ENCODE measurements at places on chromosomes 4 and X. TPM values are rescaled to one million over a fixed set of nuclear protein-coding genes. Genes with fewer than 3 reads are reported as not detected.

NSDHL gene
- 13.8 TPM for total RNA-seq

DNA sequence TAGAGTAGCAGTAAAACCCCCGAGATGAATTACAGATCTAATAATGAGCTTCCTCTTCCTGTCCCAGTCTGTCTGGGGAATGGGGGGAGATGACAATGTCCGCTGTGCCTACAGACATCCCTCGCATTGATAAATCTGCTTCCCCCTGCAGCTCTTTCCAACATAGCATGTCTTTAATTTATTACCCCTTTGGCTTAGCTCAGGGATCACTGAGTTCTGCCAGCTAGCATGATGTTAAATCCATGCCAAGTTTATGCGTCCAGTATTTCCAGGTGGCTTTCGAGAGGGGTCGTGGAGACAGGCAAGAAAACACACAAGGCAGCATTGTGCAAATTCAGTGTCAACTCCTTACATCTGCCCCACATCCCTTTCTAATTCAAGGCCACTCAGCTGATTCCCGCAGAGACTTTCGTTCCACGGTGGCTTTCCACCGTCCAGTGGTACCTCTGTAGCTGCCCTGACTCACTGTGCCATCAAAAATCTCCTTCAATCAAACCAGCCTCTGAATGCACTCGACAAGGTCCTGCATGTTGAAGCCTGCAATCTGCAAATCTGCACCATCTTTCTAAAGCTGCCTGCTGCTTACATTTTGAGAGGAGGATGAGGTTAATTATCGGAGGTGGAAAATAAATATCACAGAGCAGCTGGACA is 75.1 kb downstream of the MXRA5 start:
- no peak for DNase-seq

DNA sequence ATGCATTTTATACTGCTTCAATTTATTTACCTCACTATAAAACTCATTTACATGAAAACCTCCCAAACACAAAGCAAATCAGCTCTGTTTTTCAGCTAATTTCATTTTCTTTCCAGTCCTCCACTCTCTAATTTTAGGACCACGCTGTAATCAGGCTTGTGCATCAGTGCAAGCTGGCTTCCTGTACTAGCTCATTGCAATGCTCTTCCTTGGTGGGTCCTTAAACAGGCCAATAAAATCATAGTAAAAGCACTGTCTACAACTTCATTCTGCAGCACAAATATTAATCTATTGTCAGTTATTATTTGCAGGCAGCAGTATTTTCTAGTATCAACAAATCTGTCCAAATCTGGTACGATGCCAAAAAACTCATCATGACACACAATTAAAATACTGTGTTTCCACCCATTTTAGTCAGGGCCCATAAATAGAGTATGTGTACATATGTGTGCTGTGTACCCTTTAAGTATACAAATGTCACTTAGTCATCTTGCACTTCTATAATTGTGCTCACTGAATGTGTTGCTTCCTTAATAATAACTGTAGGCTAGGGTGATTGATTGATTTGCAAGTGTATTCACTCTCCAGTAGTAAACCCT is 178.2 kb upstream of the HCCS start:
- DNase-seq = no peak

GRCh38 chr4:70511365-70511764 is 7.0 kb upstream of the AMTN start:
- DNase-seq = no peak

- DNase-seq = no peak
These were observed 5.5 kb downstream of the ATP10D start for GRCh38 chr4:47490550-47490949.

TRIM2 gene
- total RNA-seq = 495 TPM

DNA sequence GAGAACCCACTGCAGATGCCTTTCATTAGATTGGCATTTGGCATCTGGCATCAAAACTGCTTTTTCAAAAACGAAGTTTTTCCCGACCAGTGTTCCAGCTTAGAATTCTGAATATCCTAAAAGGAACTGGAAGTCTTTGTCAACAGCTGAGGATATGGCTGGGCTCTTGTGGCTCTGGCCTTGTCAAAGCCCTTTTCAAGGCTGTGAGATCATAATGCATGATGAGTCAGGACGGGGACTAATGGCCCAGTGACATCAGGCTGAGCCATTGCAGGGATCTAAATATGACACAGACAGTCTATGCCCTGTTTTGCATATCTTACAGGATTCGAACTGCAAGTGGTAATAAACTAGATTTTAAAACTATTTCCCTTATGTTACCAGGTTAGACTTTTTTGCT is 306.4 kb downstream of the PTTG2 start:
- DNase-seq = peak; percentile 65

PDE5A gene
- 8.3 TPM for total RNA-seq

DNA sequence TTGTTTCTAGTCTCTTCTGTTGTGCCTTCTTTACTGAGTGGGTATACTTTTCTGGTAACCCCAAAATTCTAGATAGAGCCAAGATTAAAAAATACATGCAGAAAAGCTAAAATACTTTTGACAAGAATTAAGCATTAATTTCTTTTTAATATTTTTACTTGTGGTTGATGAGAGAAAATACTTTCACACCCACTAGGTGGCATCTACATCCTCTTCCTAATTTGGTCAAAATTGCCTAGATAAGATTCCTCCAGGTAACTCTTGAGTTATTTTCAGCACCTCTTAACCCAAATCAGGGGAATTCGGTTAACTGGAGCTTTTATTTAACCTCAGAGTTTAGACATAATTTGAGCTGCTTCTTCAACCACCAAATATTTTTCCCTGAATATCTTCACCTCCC is 28.4 kb upstream of the COX7B2 start:
- no peak for DNase-seq

DNA sequence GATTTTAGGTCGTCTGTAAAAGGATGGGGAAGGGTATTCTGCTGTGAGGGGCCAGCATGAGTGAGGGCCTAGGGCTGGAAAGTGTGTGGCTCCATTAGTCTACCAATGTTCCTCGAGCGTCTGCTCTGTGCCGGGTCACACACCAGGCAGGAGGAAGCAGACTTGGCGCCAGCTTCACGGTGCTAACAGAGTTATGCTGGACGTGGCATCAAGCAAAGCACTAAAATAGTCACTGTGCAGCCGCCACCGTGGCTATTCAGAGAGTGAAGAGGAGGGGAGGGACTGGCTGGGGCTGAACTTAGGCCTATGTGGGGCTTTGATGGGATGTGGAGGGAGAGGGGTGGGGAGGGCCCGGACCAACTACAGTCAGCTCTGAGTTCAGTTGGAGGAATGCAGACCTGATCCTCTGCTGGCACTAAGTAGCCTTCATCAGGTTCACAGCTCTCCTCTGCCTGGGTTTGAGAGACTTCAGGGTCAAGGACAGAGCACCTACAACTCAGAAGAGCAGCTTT is 83.9 kb upstream of the MSX1 start:
- no peak for DNase-seq

H2BW2 gene
- total RNA-seq = not detected

DNA sequence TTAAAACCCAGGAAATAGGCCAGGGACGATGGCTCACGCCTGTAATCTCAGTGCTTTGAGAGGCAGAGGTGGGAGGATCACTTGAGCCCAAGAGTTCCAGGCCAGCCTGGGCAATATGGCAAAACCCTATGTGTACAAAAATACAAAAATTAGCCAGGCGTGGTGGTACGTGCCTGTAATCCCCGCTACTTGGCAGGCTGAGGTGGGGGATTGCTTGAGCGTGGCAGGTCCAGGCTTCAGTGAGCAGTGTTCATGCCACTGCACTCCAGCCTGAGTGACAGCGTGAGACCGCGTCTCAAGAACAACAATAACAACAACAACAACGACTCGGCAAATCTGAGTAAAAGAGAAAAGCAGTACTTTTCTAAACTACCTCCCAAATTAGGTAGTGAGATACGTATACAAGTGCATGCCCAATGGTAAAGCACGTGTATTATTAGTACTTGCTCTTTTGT is 13.0 kb upstream of the NDUFC1 start:
- no peak for DNase-seq

POF1B gene
- total RNA-seq = not detected

PNCK gene
- total RNA-seq = 128 TPM

GRCh38 chr4:81963763-81964020 is 410.1 kb downstream of the HNRNPD start:
- no peak for DNase-seq

MAOB gene
- 86.5 TPM for total RNA-seq

DNA sequence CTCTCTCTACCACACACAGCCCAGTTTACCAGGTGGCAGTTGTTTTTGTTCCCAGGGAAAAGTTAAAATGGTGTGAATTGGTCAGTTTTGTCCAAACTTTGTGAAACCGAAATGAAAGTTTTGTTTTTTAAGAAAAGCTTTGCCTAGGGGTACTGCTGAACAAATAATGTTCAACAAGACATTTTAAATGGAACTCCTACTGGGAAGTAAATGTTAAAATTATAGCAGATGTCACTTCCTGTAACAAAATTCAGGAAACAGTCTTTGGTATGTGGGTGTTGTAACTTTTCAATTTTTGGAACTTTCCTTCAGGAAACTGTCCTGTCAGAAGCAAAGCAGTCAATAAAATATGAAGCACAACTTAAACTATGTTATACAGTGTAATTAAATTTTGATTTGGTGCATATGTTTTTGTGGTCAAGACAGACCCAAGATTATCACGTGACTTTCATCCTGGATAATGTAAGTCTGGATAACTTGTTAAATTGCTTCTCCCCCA is 79.5 kb downstream of the AFF1 start:
- no peak for DNase-seq

GRCh38 chr4:158496030-158496741 is 25.5 kb upstream of the RXFP1 start:
- DNase-seq = no peak
